GOT3 (cell line): ENCODE measurements at places on chromosomes 4 and X.

DNA sequence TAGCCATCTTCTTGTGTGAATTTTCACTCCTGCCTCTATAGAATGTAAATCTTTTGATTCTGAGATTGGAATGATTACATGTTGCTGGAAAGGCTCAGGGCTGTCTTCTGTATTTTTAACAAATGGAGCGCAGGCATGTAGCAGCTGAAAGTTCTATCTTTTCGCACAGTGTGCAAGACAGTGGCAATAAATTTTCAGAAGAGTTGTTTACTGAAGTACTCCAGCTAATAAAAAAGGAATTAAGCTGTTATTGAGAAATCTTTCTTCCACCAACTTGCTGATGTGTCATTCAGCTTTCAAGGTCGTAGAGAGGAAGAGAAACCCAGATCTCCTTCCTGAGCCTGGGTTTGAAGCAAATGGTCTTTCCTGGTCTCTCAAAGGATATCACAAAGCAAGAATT, 122.0 kb upstream of the PUDP start:
- DNase-seq: no peak

DNA sequence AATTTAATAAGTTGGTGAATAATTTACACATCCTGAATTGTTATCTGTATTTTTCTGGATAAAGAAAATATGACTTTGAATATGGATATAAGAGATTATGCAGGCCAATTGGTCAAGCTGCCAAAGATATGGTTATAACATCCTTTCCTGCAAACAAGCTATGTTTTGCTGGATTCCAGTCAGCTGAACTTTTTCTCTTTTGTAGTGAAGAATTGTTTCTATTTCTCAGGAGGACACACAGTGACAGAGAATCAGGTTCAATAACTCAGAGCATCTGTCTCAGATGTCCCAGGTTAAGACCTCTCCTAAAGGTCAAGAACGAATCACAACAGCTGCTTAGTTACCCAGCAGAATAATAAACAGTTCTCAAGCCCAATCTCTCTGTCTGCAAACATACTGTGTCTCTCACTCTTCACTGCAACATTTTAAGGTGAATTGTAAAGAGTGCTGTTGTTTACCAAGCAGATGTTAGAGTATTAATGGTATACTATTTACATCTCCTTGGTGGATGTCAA, 189.5 kb upstream of the ANKRD50 start:
- no peak for DNase-seq

DNA sequence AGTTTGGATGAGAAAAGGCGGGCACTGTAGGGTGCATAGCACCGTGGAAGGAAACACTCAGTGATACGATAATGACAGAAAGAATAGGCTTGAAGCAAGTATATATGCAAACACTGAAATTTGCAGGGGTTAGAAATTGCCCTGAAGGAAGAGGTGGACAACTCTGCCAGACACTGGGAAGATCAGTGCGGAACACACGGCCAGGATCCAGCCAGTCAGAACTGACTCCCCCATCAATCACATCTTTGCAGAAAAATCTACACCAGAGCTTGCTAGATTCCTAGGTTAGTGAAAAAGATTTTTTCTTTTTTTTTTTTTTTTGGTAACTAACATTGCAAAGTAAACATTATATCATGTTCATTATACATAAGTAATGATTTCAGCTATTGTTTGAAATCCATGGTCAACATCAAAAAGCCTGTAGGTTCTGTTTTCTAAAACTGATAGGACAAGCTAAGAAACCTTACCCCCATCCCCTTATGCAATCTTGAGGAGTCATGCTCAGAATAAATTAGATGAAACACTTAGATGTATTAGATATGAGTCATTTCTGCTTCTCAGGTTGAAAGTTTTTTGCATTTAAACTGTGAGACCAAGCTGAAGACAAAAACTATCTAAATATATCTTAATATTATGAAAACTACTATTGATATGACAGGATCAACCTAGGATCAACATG, 38.9 kb downstream of the TRIML1 start:
- no peak for DNase-seq

- no peak for DNase-seq
Observed at GRCh38 chrX:42050345-42050744, 127.0 kb upstream of the CASK start.

DNA sequence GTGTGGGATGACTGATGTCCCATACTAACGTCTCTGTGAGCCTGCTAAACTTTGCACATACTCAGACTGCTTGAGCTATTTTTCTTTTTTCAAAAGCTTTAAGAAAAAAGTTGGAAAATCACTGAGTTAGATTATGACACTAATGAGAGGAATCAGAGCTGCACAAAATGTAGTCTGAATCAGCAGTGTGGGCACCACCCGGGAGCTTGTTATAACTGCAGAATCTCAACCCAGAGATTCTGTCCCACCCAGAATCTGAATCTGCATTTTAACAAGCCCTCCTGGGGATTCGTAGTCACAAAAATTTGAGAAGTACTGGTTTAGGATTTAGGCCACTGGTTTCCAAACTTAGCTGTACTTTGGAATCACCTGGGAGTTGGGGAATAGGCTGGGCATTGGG, 102.1 kb upstream of the MID1IP1 start:
- no peak for DNase-seq

- no peak for DNase-seq
Observed at GRCh38 chrX:24647257-24648058, at the start of gene PCYT1B. Gene PCYT1B, minus strand, starts transcription at chrX:24647347. Its CDS starts 242 bp downstream, at chrX:24647105.

- DNase-seq: no peak
Observed at GRCh38 chr4:6471307-6472007, 957 bp downstream of the PPP2R2C start.

- no peak for DNase-seq
Observed at GRCh38 chr4:38815885-38816782, 11.5 kb upstream of the TLR1 start.

GRCh38 chr4:159950707-159951106, 847.8 kb downstream of the RAPGEF2 start:
- DNase-seq: no peak

DNA sequence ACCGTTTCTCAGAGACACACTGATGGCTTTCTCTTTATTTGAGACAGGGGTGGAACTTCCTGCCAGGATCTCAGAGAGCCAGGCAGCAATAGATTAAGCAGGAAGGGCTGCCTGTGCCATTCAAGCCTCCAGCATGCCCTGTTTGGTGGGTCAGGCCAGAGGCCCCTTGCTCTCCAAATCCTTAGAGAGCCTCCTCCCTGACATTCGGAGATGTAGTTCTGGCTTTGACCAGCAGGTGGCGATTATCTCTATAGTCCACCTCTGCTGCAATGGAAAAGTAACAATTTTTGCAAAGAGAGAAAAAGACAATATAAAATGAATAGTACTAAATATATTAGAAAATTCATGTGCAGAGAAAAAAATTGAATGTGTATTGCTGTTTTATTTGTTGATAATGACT, 93.9 kb downstream of the NXF2B start:
- no peak for DNase-seq

- DNase-seq: no peak
Observed at GRCh38 chr4:110198435-110199416, at the start of gene ELOVL6. Gene ELOVL6, minus strand, starts transcription at chr4:110198615. Its CDS starts 280 bp downstream, at chr4:110198335.

GRCh38 chr4:26126994-26127393, 193.8 kb upstream of the RBPJ start:
- DNase-seq: no peak

DNA sequence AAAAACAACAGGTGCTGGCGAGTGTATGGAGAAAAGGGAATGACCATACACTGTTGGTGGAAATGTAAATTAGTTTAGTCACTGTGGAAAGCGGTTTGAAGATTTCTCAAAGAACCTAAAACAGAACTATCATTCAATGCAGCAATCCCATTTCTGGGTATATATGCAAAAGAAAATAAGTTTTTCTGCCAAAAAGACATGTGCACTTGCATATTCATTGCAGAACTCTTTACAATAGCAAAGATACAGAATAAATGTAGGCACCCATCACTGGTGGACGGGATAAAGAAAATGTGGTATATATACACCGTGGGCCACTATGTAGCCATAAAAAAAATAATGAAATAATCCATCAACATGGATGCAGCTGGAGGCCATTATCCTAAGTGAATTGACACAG, 105.1 kb upstream of the FSTL5 start:
- no peak for DNase-seq

- no peak for DNase-seq
Observed at GRCh38 chr4:89284828-89285227, 22.8 kb downstream of the GPRIN3 start.

DNA sequence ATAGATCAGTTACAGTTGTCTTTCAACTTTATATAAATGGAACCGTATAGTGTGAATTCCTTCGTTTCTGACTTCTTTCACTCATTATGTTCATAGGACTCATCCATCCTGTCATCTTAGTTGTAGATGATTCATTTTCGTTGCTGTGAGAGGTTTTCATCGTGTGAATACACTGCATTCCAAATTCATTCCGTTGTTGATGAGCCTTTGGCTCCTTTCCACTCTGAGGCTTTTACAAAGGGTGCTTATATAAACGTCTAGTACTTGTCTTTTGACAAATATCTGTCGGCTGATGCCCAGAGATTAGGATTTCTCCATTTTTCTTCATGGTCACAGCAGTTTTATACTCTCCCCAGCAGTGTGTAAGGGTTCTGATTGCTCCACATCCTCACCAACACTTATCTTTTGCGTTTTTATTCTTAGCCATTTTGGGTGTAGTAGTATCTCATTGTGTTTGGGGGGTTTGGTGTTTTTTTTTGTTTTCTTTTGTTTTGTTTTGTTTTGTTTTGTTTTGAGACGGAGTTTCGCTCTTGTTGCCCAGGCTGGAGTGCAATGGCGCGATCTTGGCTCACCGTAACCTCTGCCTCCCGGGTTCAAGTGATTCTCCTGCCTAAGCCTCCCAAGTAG, 48.6 kb downstream of the LRP2BP start:
- no peak for DNase-seq

DNA sequence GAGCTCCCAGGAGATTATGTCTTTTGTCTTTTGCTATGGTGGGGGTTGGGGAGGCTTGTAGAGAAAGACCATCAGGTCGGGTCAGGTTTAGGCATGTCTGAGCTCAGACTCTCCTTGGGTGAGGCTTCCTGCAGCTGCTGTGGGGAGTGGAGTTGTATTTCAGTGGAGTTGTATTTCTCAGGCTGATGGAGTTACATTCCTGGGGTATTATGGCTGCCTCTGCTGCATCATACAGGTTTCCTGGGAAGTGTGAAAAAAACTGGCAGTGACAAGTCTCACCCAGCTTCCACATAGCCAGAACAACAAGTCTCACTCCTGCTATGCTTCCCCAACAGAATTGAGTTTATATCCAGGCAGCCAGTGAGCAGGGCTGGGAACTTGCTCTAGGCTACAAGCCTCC, 119.3 kb downstream of the VSIG4 start:
- DNase-seq: no peak

DNA sequence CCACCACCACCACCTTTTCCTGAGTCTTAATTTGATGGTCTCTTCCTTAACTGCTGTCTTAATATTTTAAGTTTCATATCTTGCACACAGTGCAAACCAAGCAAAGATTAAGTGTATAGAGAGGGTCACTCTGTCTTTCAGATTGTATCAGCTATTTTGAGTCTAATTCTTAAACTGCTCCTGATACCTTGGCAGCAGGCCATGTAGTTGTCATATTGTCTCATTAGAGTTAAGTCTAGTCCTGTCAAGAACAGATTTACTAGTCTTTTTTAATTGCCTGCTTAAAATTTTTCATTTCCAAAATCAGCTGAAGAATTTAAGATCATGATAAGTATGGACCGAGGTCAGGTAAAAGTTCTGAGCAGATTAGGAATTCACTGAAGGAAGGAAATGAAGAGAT, 51.5 kb downstream of the FHIP1A start:
- no peak for DNase-seq

GRCh38 chr4:6281436-6282313, 12.0 kb downstream of the WFS1 start:
- DNase-seq: no peak

- no peak for DNase-seq
Observed at GRCh38 chr4:105140684-105141490, 5.8 kb upstream of the TET2 start.

DNA sequence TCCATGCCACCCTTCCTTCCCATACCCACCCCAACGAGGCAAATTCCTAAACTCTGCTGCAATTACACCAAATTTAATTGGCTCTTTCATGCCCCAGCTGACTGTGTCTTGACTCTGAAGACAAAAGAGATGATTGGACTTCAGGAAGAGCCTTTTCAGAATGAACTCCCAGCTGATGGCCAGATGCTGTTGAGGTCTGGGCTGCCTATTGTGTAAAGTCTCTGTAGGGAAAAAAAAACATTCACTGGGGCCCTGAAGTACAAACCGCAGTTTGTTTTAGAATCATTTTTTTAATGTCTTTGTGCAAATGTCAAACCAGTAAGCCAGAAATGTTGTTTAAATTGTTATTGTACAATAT, 174.8 kb downstream of the HHIP start:
- no peak for DNase-seq

DNA sequence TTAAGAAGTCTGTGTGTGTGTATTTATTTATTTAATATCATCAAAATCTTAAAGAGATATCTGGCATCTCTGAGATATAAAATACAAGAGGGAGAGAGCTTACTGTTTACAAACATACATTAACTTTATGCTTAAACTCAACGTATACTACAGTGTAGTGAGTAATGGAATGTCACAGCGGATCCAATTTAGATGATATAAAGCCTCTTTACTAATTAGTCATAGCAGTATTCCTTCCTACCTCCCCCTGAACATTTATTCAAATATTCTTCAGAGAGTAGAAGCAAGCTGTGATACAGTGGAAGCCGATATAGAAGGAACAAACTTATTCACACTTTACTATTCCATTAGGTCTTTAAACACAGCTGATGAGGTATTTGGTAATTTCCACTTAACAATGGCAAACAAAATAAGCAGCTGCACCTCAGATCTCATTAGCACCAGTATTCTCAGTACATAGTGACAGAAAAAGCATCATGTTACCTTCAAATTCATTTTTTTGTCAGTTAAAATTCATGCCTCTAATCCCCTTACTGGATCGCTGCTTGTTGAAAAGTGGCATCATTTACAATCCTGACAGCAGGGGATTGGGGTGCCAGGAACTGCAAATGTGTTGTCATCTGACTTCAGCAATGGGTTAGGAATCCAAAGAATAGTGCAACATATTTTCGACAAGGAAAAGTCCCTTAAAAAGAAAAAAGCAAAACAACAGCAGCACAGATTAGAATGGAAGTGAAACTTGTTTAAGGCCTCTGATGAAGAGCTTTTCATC, 658.7 kb upstream of the EPHA5 start:
- DNase-seq: no peak

DNA sequence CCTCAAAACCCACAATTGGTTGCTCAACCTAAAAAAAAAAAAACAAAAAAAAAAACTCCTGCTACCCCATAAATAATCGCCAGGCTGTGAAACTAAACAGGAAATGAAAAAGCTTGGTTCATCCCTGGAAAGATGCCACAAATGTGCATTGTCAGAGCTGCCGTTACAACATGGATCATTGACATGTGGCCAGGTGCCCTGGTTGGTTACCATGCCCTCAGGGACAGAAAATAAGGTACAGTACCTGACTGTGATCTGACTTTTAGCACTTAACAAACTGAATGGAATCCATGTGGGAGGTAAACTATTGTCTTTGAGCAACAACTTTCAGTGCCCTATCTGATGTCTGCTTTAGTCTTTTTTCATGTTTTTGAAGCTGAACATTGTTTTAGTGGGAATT, 118.0 kb upstream of the RPL34 start:
- no peak for DNase-seq

- DNase-seq: no peak
Observed at GRCh38 chrX:85303544-85303943, 59.8 kb downstream of the ZNF711 start.
